ENCODE measurements at places on chromosomes 3 and 15.
A peak's percentile ranks its signal among the peaks of the same experiment; 100 is the strongest.

DNA sequence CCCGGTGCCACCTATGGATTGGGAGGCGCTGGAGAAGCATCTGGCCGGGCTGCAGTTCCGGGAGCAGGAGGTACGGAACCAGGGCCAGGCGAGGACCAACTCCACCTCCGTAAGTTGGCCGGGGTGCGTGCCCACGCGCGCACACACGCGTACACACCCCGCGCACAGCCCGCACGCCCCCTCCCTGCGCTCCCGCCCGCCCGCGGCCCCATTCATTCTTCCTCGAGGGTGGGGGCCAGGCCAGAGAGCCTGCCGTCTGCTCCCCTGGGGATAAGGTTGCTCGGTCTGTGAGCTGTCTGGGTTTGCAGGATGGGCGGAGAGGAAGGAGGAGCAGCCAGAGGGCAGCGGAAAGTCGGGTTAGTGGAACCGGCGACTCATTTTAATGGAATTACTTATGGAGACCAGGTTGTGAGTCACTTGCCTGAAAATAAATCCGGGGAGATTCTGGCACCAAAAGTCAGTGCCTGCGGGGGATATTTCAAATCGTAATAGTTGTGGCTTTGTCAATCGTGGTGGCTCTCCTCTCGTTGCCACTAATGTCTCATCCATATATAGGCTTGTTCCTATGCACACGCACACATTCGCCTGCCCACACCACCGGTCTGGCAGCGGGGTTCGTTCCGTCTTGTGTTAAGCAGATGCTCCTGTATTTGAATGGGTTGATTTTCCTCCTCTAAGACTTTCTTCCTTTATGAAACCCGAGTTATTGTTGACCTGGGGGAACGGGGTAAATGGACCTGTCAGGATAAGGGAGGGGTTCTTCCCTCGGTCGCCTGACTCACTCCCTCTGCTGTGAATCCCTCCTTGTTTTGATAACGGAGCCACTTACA is 223.4 kb upstream of the IL12A start:
- DNase-seq, result peak; percentile 95

GRCh38 chr3:154111365-154111935 is 9.7 kb upstream of the ARHGEF26 start:
- no peak for DNase-seq

DNA sequence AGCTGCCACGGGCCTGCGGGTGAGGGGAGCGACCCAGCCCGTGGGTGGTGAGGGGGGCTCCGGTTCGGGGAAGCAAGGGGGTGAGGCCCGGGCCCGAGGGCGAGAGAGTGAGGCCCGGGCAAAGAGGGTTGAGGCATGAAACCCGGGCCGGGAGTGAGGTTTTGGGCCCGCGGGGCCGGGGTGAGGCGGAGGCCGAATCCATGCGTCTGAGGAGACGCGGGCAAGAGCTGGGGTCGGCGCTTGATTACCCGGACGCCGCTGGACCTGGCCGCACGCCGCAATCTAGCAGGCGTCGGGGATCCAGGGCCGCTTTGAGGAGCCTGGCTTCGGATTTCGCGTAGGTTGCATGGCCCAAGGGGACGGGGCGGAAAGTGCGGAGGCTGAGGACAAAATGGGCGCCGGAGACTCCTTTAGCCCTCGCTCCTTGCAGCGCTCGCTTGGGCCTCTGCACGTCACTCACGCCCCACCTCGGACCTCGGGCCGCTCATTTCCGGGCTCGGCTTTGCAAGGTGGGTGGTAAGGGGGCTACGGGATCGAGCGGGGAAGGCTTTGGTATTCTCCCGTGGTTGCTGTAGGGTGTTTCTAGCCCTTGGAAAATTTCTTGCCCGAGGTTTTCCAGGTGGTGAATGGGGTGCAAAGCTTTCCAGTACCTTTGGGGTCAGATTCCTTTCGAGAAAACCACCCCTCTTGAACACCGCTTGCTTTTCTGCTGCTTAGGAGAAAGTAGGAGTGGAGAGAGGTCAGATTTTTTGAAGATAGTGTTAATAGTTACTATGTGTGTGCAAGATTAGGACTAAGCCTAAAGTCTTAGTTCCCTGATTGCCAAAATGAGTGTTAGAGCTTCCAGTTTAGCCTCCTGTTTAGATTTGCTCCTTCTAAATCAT is 827 bp downstream of the SLC25A36 start:
- peak; percentile 31 for DNase-seq

- no peak for DNase-seq
Measured at GRCh38 chr3:127670229-127670559, 2.6 kb upstream of the ABTB1 start.

DNA sequence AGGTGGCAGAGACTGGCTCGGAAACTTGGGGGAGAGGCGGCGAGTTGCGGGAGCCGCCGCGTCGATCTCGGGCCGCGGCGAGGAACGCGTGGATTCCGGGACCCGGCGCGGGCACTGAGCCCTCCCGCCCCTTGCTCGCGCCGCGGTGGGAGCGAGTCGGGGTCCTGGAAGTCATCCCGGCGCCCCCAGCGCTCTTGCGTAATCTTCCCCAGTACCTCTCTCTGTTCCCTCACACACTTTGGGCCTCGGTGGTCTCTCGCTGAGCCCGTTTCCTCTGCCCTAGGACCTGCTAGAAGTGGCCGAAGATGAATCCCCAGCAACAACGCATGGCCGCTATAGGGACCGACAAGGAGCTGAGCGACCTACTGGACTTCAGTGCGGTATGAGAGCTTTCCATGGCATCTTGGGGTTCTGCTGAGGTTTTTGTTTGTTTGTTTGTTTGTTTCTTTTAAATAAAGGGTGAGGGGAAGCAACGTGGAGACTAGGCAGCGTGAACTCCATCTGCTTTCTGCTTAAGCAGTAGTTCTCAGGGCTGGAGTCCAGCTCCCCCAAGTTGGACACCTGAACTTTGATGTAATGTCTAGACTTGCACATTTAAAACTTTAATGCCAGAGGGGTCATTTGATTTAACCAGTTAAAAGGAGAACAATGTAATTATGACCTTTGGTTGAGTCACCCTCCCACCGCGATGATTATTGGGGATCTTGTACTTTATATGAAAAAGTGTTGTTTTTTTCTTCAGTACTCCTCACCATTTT is 1.3 kb downstream of the TCF12 start:
- DNase-seq, result peak; percentile 48

GRCh38 chr3:52318186-52318816 is 2.2 kb downstream of the DNAH1 start:
- no peak for DNase-seq

GRCh38 chr15:99117111-99117510 is 12.2 kb downstream of the SYNM start:
- no peak for DNase-seq

DNA sequence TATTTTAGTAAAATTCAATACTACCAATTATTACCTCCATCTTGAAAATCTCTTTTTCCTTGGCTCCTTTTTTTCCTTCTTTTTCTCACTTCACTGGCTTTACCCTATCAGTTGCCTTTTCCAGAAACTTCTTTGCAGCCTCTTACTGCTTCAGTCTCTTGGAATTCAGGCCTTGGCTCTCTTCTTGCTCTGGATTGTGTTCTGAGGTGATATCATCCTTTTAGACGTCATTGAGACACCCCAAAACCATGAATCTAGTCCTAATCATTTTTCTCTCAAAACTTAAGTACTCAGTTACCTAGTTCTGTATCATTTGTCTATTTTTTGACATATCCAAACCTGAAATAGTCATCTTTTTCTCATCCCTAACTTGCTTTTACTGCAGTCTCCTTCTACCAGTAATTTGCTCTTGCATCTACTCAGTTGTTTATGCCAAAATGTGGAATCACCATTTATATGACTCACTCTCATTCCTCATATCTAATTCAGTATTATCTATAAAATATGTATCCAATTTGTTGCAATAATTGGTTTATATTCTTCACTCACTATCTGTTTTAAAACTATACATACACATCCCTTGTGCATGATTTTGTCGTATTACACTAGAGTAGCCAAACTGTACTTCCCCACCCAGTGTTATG is 703.2 kb upstream of the CCDC54 start:
- no peak for DNase-seq

DNA sequence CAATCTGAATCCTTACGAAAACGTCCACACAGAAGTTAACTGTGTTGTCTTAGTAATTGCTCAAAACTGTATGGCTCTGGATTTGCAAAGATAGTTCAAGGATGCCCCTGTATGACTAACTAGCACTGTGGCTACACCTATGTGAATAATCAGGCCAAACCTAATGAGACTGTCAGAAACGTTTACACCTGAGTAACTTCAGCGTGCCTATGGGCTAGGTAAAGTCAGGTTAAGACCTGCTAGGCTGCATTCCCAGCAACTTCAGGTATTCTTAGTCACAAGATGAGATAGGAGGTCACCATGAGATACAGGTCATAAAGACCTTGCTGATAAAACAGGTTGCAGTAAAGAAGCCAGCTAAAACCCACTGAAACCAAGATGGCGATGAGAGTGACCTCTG is 87.8 kb upstream of the PLXND1 start:
- no peak for DNase-seq

DNA sequence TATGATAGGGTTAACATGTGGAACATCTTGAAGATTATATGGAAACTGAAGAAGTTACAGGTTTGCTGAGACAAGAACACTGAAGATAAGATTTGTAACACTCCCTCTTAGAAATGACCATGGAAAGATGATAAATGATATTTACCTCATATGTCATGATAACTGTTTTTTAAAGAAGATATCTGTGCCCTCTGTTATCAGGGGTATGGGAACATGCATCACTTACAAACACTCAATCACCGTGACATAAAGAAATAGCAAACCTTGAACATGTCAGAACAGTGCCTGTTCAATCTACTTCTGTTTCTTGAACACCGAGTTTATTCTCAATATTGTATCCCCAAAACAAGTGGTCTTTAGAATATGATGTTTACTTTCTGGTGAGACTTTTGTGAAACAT is 149.4 kb downstream of the ROBO2 start:
- no peak for DNase-seq

- DNase-seq, result peak; percentile 51
Measured at GRCh38 chr15:80977627-80978036, 12.0 kb downstream of the MESD start.

- DNase-seq, result no peak
Measured at GRCh38 chr3:15273227-15273626, 59.2 kb downstream of the SH3BP5 start.

DNA sequence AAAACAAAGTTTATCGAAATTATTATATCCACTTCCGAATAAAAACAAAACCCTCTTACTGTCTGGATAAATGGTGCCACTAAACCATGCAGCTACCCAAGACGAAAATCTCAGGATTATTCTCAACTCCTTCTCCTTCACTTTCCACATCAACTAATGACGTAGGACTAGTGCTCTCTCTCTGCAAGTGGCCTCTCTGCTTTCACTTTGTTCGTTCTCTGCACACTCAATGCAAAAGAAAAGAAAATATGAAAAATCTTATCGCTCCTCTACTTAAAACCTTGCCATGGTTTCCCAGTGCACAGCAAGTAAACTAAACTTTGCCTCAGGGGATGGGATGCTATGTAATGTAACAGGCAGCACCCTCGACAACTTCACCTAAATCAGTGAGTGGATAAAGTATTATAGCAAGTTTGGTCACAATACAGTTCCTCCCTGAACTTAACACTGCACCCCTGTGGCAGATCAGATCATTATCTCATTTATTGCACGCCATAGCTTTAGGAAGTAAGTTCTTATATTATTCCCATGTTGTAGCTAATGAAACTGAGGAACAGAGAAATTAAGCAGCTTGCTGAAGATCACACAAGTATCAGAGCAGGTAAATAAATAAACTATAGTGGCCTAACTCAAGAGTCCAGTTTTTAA is 262.7 kb upstream of the GADL1 start:
- no peak for DNase-seq

DNA sequence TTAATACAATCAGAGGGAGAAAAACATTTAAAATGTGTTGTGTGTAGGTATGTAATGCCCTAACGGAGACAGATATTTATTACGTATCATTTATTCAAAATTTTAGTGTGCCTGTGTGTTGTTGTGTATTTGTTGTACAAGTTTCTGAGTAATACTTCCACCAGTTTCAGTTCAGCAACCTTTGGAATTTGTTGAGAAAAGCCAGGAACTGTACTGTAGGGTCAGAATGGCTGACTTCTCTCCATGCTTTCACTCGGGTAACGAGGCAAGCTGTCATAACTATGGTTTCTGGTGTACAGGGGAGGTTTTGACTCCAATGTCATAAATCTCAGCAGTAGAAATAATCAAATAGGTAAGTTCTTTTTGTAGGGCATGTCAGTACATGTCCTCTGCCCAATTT is 23.8 kb upstream of the CNTN6 start:
- DNase-seq, result no peak

DNA sequence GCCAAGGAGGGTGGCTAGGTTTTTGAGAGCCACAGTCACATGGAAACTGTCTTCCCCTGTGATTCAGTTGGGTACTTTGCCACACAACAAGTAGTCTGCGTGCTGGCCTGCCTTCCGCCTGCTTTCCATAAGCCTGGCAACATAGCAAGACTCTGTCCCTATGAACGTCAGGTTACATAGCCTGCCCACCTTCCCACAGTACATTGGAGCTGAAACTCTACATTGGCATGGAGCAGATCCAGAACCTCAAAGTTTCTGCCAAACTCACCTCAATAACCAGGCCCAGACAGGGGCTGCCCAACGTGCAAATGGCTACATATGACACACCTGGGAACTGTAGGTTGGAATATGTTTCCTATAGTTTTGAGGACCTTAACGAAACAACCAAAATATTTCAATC is 140.6 kb upstream of the PRICKLE2 start:
- no peak for DNase-seq

GRCh38 chr15:68442041-68442440 is 10.1 kb upstream of the ITGA11 start:
- DNase-seq, result no peak

DNA sequence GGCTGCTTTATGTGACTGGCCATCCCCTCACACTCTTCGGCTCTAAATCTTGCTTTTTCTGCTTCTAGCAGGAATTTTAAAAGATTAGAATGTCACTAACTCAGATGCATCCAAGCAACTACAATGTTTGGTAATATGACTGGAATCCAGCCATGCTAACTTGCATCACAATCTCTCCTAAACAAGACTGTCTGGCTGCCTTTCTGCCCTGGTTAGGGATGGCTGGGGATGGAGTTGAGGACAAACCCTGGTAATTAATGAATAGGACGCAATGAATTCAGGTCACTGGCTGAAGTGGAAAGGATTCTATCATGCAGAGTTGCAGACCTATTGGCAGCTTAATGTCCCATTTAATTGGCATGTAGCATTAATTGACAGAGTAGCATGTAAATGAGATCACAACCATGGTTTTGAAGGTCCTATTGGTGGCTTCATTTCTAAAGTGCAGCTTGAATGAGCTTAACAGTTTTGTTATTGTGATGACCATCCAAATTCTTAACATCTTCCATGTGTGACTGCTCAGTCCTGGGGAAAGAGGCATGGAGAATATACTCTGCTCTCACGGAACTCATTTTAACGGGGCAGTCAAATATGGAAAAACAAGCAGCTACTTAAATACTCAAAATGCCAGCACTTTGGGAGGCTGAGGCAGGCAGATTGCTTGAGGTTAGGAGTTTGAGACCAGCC is 21.7 kb downstream of the NMNAT3 start:
- no peak for DNase-seq

GRCh38 chr3:114328345-114328744 is 34.5 kb downstream of the TIGIT start:
- DNase-seq, result no peak

- DNase-seq, result no peak
Measured at GRCh38 chr3:123019591-123019990, 8.0 kb downstream of the SEMA5B start.

Data from kidney capillary endothelial cell (primary cell).